ENCODE measurements at places on chromosomes 3 and 15.

GRCh38 chr3:37824090-37824953 lies 37.4 kb upstream of the CTDSPL start:
- no peak for DNase-seq

DNA sequence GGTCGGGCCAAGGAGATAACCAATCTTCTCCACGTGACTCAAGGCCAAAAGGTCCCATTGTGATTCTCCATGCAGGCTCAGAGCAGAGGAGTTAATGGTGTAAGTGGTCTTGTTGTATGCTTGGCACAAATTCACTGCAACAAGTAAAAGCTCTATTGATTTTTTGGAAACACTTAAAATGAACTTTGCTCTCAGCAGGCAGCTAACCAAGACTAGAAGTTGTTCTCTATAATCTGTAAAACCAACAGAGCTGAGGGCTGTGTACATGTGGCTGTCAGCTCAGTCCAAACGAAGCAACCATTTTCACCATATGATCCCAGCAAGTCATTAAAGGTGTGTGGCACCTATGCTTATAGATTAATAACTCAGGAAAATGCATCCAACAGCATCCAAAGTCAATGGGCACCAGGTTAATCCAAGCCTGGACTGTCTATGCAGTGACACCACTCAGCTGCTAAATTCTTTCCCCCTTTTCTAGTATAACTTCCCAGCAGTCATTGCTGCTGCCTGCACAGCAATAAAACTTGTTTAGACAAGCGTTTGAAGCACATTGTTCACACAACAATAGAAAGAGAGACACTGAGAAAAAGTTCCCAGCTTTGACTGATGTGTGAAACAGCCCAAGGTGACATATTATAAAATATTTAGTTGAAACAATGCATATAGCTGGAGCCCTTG lies 603.8 kb upstream of the ADAMTS9 start:
- no peak for DNase-seq

DNA sequence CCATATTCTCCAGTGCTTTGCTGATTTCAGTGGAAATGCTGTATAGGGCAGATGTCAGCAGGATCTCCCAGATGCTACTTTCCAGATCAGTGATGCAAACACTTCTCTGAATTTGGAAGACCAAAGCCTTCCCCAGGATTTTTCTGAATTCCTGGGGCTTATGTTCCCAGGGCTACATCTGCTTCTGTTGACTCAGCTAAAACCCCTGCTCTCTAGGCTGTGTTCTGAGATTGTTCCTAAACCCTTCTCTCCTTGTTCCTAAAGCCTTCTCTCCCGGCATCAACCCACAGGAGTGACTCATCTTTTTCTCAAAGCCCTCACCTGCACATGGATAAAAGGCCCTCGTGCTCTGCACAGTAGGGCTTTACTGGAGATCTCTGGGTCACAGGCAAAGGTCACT lies 35.5 kb downstream of the FAH start:
- DNase-seq = no peak

- DNase-seq = peak; percentile 50
Measured at GRCh38 chr15:37880009-37880834, 54.2 kb upstream of the TMCO5A start.

DNA sequence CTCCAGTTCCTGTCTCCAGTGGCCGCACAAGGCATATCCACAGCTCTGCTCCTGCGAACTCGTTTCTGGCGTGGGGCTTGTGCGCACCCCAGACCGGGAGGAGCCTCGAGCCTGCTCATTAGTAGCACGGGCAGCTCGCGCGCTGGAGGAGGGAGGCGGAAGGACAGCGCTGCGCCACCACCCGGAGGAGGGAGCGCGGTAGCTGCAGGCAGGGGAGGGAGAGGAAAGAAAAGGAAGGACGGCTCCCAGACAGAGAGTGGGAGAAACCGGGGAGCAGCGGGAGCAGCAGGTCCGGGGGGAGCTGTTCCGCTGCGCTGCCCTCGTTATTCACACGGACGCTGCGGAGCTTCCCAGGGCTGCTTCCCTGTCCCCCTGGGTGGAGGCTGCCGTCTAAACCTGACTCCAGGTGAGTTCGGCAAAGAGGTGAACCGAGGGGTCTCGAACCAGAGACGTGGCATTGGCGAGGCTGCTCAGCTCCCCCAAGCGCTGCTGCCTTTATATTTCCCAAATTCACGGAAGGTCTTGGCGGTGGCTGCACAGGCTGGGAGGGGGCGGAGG lies 121.3 kb upstream of the ZNF717 start:
- peak; percentile 25 for DNase-seq

GRCh38 chr15:91632176-91632575 lies 221.3 kb upstream of the SLCO3A1 start:
- DNase-seq = no peak

DNA sequence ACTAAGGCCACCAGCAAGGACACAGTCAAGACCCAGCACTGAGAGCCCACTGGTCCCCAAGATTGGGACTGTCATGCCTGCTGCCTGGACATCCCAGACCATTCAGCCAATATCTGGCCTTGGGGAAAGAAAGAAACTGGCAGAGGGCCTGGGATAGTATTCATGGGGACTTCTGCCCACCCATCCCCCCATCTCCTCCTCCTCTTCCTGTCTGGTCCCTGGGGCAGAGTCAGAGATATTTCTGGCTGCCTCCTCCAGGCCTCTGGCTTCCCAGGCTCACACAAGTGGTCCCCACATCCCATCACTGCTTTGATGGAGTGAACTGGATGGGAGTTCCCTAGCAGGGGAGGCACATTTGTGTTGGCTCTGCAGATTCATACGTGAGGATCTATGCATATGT lies 4.2 kb upstream of the RASL12 start:
- DNase-seq = no peak

- no peak for DNase-seq
Measured at GRCh38 chr3:30263925-30264313, 342.5 kb upstream of the TGFBR2 start.

DNA sequence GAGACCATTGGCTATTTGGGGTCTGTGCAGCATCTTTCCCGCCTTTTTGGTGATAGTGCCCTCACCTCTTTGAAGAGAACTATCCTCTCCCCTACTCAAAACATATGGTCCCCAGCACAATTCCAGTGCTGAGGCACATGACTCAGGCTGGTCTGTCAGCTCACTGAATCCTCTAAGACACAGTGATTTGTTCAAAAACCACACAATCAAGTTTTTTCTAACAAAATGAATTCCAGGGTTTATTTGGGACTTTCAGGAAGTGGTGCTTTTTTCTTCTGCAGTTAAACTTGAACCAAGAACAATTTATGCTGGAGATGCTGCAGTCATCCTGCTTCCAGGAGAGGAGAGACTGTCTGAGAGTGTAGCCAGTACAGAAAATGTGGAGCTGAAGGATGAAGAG lies 142.5 kb upstream of the LMCD1 start:
- DNase-seq = no peak

DNA sequence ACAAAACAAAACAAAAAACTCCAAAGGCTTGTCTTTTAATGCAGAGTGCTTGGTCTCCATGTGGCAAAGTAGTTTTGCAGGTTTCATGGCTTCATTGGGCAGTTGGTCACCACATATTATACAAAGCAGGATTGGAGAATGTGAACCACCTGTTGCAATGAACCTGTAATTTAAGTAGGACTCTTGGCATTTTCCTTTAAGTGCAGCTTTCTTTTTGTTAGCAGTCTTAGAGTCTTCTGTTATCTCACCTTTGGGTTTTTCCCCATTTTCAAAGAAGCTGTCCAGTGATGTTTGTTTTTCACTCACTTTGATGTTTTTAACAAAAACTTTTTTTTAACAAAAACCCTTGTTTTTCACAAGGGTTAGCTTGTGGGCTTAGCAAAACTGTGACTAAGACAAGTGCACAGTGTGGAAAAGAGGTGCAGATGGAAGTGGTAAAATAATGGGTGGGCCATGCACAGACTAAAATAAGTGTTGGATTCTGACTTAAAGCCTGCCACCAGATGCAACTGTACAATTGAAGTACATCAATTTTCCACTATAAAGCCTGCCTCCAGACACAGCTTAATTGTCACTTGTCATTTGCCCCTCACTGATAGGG lies 2.9 kb upstream of the PLSCR1 start:
- DNase-seq = no peak

DNA sequence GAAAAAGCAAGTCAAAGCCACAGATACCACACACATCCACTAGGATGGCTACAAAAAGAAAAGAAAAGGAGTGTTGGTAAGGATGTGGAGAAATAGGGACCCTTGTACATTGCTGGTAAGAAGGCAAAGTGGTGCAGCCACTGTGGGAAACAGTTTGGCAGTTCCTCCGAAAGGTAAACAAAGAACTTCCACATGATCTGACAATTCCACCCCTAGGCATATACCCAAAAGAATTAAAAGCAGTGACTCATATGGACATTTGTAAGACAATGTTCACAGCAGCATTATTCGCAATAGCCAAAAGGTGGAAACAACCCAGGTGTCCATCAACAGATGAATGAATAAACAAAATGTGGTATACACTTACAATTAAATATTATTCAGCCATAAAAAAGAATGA lies 22.2 kb upstream of the GMPPB start:
- DNase-seq = no peak

GRCh38 chr3:74491874-74492273 lies 122.6 kb downstream of the CNTN3 start:
- DNase-seq = no peak

GRCh38 chr3:150583028-150583427 lies 20.1 kb upstream of the SELENOT start:
- DNase-seq = no peak

DNA sequence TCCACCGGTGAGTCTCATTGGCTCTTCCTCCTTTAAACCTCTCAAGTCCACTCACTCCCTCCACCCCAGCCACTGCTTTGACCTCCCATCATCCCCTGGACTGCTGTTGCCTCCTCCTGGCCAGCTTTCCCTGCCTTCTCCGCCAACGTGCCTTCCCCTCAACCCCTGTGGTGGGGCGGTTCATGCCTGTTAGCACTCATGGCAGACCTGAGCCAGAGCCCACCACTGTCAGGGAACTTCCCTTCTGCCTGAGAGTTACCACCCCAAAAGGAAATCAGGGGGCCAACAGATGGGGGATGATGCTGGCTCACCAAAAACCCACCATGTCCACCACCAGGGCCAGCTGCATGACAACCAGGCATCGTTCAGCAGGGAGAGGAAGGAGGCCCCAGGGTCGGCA lies 44.2 kb upstream of the SLC6A1 start:
- DNase-seq = no peak
